ENCODE measurements at places on chromosomes 5 and 9.

DNA sequence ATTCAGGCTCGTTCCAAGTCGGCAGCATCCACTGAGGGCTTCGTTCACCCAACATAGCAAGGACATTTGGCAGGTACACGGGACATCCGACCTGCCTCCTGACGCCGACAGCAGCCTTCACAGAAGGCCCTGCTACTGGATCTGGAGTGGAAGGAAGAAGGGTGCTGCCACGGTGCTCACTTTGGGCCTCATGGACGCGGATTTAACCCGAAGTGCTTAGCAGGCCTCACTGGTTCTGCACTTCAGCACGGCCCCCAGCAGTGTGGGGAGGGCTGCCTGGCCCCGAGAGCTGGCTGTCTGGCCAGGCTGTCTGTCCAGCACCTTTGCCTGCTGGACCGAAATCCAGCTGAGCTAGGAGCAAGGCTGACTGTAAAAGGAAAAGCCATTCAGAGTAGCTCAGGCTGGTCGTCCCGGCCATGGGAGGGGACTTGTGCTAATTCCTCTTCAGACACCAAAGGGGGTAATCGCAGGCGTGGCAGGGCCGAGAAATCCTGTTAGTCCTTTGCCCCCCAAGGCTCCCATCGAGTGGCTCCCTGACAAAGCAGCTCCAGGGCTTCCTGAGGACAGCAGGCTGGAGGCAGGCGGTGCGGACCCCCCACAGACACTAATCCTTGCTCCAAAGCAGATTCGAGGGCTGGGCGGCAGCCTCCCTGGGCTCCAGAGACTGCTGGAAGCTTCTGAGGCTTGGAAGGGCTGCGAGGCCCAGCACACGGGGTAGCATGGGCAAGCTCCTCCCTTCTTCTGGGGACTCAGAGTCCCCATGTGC lies 11.1 kb upstream of the RXRA start:
- DNase-seq, result no peak

- DNase-seq, result no peak
Measured at GRCh38 chr5:5278815-5279381, 138.8 kb downstream of the ADAMTS16 start.

DNA sequence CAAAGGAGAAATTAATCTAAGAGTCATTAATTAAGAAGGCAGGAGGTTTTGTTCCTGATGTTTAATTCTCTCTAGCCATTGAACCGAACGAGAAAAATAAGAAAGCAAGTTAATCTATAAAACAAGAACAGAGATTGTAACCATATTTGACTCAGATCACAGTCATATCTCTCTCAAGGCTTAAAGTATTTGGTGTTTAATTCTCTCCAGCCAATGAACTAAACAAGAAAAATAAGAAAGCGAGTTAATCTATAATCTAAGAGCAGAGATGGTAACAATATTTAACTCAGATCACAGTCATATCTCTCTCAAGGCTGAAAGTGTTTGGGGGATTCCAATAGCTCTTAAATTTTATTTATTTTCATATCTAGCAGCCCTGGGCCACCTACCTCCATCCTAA lies 74.4 kb upstream of the SHISAL2B start:
- no peak for DNase-seq

GRCh38 chr9:121289026-121289771 lies 21.2 kb downstream of the GSN start:
- DNase-seq, result peak; percentile 71

DNA sequence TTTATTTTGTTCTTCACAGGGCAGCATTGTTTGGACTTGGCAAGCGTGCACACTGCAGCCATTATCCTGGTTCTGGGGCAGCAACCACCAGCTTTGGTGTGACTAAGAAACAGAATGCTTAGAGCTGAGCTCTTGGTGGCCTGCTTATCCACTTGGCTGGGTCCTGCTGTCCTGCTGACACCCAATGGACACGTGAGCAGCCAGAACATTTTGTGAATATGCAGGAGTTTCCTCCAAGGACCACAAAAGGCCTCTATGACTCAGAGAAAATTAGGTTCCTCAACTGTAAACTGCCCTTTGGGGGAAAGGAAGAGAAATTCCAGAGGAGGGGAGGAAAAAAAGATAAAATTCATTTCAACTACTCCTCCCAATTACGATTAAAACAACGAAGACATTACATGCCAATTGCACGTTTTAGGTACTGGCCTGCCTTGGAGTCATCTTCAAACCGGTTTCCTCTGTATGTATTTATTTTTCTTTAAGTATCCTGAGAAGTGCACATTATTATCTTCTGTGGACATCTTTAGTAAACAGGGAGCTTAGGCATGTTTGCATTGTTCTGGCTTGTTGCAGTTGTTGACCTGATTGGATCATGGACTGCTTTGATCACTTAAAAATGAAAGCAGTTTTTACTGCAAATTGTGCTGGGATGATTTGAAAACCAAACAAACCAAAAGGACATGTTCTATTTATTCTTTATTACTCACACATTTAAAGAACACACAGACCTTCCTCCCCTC lies 82.3 kb upstream of the TLE4 start:
- DNase-seq, result no peak

DNA sequence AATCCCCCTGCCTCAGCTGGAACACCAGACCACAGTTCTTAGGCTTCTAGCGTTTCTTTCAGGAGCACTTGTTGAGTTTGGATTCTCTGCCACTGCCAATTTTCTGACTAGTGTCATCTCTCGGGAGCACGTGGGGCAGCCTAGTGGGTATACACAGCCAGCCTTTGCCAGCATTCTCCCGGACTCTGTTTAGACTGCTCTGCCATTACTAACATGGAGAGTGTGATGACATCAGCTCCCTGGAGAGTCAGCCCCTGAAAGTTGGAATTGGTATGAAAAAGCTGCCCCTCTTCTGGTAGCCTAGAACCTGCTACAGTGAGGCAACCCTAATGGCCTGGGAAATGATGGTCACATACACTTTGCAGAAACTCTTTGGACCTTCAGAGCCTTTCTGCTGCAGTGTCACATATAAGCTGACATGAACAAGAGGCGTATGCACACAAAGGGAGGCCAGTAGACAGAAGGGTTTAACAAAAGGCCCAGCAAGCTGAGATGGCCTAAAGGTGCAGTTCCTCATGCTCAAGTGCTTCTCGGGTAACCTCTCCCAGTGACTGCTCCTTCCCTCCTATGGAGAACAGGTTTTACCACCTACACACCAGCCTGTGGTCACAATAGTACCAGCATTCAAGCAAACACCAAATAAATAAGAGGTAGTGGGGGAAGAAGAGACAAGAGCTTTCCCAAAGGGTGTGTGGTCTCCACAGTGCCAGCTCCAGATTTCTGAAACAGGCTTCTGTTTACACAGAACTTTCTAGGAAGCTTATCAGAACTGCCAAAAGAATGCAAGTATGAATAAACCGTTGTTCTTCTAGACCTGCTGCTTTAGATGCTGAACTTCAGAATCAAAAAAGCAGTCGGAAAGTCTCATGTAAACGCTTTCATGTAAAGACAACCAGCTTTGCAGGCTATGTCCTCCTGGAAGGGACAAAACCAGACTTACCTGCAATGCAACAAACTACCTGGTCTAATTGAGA lies 16.5 kb downstream of the SPACA9 start:
- DNase-seq, result no peak

- DNase-seq, result no peak
Measured at GRCh38 chr5:76724871-76725270, 8.9 kb downstream of the F2R start.

DNA sequence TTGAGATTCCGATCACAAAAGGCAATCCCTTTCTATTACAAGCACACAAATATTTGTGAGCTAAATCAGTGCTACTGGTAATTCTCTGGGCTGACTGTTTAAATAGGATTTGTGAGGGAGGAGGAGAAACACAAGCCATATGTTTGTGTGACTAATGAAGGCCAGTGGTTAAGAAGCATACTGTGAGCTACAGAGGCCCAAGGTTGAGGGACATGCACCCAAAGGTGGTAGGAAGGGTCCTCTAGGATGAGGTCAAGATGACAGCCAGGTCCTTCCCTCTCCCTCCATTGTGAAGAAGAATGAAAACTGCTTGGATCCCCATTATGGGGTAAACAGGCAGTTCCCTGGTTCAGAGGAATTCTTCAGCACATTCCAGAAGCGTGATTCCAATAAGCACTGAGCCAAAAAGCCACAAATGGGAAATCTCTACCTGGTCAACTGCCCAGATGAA lies 83.9 kb downstream of the SPOCK1 start:
- DNase-seq, result no peak

- DNase-seq, result no peak
Measured at GRCh38 chr5:17223367-17224185, 6.1 kb downstream of the BASP1 start.

- DNase-seq, result no peak
Measured at GRCh38 chr9:131872702-131873101, 132.8 kb upstream of the RAPGEF1 start.

DNA sequence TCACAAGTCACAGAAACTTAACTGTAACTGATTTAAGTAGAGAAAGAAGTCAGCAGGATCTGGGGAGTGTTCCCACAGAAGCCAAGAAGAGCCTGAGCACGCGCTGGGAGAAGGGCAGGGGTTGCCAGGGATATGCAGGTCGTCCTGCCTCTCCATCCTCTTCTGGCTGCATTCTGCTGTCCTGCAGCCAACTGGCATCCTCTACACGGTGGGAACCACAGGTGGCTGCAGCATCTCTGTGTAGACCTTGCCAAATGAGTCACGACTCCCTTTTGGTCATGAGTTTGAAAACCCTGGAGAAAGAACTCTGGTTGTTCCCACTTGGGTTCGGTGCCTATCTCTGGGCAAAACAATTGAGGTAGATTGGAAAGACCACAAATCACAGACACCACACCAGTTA lies 38.4 kb upstream of the PCA3 start:
- DNase-seq, result no peak

DNA sequence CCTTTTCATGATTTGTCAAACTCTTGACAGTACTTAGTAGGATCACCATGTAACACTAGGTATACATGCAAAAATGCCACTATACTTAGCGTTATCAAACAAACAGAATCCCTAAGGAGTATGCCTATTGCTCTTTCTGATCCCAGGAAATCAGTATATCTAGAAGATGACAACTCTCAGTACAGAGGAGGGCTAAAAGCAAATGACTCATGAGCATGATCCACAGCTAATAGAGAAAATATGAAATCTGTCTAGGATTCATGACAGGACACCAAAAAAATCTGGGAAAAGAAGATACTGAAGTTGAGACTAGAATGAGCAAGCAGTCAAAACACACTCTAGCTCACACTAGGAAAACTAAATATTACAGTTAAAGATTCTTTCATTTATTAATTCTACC lies 89.2 kb downstream of the RAPGEF6 start:
- DNase-seq, result no peak

DNA sequence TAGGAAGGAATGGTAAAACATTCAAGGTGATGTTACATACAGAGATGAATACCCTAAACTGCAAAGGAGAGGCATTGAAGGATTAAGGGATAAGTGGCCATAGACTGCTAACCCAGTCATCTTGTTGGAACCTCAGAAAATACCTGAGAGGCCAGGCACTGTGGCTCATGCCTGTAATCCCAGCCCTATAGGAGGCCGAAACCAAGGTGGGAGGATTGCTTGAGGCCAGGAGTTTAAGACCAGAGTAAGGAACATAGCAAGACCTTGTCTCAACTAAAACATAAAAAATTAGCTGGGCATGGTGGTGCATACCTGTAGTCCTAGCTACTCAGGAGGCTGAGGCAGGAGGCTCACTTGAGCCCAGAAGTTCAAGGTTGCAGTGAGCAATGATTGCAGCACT lies 10.9 kb downstream of the ECM2 start:
- DNase-seq, result no peak

DNA sequence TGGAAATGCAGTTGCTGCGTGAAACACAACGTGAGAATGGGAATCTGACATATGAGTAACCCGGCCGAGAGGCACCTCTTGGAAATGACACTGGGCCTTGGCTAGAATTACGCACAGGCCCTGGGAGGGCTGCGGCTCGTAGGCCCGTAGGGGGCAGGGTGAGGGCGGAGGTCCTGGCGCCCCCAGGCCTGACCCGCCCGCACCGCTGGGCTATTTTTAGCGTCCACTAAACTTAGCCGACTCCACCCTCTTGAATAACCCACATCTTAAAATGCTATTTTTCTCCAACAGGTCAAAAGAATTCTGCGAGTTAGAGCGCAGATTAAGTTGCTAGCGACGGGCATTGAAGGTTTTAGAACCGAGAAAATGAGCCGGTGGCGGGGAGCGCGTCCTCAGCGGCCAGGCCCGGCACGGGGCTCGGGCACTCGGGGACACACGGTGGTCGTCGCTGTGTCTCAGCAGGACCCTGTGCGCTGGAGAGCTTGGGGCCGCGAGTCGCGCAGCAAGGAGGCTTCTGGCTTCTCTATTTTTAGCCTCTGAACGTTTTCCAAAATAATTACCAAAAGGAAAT lies 168.5 kb downstream of the AUH start:
- DNase-seq, result peak; percentile 97

DNA sequence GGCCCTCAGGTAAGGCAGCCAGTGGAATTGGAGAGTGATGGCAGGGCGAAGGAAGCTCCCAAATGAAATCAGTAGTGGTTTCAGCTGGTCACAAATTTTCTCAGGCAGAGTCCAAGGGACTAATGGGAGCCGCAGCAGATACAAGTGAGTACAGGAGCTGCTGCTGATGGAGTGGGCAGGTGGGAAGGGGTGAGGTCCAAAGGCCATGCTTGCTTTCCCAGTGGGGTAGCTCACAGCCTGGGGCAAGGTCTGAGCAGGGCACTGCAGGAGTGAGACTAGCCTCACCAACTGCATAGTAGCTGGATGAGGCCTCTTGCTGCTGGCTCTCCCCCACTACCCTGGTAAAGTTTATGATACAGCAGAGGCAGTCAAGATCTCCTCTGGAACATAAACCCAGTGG lies 38.2 kb downstream of the MTAP start:
- no peak for DNase-seq

DNA sequence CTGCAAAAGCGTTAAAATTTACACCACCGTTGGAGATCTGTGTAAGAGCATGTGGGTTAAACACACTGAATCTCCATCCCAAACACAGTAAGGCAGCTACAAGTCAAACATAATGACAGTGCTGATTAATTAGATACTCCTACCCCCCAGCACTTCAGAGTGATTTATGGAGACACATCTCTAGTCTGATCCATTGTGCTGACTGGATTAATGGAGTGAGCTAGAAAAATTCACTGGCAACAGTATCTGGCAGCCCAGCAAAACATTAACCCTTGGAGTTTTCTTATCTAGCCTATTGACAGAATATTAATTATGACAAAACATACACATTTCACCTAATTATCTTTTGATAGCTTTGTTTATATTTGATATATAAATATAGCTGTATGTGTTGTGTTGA lies 188.6 kb upstream of the ISL1 start:
- no peak for DNase-seq

DNA sequence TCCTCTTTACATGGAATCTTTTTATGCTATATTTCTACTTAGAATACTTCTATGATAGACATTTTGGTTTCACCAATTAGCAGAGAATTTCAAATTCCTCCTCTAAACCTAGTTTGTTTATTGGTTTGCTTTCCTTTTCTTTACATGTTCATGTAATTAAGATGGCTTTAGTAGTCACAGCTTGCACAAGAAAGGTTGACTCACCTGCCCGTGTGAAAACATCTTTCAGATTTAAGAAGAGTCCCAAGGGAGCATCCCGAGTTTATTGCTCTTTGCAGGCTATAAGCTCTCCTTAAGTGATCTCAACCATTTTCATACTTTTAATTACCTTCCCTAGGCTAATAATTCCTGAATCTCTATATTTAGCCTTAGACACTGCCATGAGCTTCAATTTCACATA lies 28.9 kb downstream of the TYRP1 start:
- no peak for DNase-seq

GRCh38 chr5:147671365-147671764 lies 111.2 kb downstream of the JAKMIP2 start:
- DNase-seq, result no peak

- DNase-seq, result no peak
Measured at GRCh38 chr5:142862594-142862993, 92.4 kb downstream of the ARHGAP26 start.
